ENCODE measurements at places on chromosomes 2 and 18.
A peak's percentile ranks its signal among the peaks of the same experiment; 100 is the strongest.

GRCh38 chr18:53556450-53556849 lies 668.0 kb downstream of the MBD2 start:
- DNase-seq, result no peak

GRCh38 chr2:198326431-198326830 lies 522.0 kb downstream of the PLCL1 start:
- no peak for DNase-seq

DNA sequence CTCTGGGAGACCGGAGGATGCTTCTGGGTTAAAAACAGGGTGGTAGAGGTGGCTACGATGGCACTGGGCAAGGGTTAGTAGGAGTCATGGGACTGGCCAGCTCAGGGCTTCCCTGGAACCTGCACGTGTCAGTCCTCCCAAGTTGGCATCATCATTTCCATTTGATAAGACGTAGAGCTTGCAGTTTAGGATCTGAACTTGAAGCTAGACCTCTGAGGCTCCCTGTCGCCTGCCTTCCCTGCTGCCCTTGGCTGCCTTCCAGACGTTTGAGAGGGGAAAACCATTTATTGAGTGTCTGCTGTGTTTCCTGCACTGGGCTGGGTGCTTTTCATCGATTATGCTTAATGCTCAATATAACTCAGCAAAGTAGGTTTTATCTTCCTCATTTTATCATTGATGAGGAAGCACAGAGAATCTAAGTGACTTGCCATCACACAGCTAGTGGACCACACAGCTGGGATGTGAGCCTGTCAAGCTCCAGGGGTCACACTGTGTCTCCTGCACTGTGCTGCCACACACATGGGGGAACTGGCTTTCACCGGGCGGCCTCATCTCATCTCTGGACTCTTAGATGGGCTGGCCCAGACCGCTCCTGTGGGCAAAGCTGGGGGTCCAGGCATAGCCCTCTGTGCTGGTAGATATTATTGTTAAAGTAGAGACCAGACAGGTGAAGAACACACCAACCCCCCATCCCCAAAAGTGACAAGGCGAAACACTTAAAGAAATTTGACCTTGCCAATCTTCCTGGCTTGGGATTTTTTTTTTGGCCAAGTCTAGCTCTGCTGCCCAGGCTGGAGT lies 7.8 kb downstream of the NT5DC4 start:
- DNase-seq, result no peak

DNA sequence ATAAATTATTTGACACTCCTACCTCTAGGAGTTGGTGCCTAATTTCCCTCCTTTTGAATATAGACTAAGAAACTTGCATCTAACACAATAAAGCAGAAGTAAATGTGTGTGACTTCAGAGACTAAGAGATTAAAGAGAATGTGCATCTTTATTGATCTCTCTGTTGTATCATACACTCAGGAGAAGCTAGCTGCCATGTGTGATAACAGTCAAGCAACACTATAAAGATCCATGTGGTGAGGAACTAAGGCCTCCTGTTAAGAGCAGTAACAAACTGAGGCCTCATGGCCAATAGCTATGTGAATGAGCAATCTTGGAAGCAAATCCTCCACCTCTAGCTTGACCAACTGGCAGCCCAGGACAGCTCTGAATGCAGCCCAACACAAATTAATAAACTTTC lies 3.4 kb downstream of the FANCL start:
- no peak for DNase-seq

- DNase-seq, result no peak
Measured at GRCh38 chr2:199329466-199329865, 128.3 kb downstream of the SATB2 start.

- DNase-seq, result no peak
Measured at GRCh38 chr2:227789803-227790202, 23.8 kb upstream of the CCL20 start.

GRCh38 chr2:136284226-136285119 lies 166.5 kb upstream of the CXCR4 start:
- DNase-seq, result no peak

DNA sequence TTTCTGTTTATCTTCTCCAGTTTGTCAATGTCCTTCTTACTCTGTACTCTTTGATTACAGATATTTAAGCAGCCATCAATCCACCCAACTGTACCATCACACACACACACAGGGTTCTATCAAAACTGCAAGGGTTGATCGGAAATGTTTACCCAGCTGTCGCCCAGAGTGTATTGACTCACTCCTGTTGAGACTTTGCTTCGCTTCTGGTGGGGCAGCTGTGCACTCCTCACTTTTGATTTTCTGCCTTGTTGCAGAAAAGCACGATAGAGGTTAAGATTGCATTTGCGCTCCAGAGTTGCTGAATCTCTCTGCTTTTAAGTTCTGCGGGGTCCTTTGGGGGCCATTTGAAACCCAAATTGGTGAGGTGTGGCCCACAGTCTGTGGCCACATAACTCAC lies 216.2 kb downstream of the SETBP1 start:
- no peak for DNase-seq

DNA sequence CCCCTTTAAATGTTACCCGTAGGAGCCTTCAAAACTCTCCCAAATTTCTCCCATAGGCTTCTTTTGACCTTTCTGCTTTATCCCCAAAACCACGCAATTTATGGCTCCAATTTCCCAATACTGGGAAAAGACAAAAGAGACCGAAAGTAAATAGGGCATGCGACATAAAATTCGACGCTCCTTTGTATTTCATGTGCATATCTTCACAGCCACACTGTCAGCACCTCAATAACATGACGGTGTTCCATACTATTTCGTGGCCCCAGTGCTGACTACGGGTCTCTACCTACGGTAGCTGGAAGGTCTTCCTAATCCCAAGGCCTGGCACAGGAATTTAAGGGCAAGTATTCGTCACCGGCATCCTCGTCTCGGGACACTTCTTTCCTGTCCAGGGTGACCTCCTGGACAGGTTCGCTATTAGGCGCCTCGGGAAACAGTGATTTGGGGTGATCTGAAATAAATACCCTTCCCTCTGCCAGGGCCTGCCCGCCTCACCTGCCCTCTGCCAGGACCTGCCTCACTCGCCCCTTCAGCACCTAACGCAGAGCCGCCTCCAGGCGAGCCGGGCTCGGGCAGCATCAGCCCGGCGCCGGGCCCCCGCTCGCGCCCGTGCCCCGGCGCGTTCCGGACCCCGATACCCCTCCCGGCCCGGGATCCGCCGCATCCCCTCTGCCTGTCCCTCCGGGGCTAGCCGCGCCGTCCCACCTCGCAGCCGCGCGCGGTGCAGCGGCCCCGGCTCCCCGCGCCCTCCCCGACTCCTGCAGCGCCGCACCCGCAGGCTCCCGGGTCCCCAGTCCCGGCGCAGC lies 680 bp downstream of the DTNB start:
- DNase-seq, result peak; percentile 57

- DNase-seq, result peak; percentile 16
Measured at GRCh38 chr2:127371037-127371436, 16.7 kb downstream of the MAP3K2 start.

- no peak for DNase-seq
Measured at GRCh38 chr2:6336752-6337471, 528.8 kb downstream of the CMPK2 start.

GRCh38 chr2:173990970-173991819 lies 26.0 kb upstream of the SP3 start:
- DNase-seq, result peak; percentile 82

DNA sequence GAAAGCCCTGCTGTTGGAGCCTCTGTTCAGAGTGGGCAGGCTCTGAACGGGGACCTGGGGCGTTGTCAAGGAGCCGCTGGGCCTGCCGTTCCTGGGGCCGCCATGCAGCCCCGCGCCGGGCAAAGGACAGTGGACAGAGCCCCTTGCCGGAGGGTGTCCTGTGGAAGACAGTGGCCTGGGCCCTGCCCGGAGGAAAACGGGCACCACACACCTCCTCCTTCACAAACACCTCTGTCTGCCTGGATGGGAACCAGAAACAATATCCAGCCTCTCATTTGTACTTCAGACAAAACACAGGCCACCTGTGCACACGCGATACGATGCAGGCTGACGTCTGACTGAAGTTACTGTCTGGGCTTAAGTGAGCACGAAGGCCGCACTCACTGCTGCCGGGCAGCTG lies 233.7 kb downstream of the TWIST2 start:
- no peak for DNase-seq

- DNase-seq, result no peak
Measured at GRCh38 chr18:40431071-40431985, 1523.7 kb upstream of the PIK3C3 start.

DNA sequence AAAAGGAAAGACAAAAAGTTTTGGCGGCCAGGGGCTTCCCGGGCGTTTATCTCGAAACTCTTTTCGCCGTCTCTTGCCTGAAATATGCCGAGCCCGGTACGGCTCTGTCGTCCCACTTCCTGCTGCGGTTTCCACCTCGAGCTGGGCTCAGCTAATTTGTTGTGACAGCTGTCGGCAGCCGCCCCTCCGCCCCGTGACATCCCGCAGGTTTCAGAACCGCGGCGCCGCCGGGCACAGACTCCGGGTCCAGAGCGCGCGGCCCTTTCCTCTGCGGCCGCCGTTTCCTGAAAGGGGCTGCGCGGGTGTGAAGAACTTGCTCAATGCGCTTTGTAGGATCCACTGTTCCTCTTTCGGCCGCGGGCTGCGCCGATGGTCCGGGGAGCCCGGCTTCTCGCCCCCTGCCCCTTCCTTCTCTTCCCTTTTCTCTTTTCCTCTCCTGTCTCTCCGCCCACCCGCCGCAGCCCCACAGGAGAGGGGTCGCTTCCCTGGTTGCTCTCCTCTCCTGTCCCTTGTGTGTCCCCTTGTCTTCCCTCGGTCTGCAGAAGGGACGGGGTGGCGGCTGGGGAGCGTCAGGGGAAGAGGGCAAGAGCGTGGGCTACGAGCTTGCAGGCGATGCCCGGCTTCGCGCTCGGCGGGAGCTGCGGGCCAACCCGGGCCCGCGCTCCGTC lies 648 bp downstream of the ARID5A start:
- peak; percentile 47 for DNase-seq

DNA sequence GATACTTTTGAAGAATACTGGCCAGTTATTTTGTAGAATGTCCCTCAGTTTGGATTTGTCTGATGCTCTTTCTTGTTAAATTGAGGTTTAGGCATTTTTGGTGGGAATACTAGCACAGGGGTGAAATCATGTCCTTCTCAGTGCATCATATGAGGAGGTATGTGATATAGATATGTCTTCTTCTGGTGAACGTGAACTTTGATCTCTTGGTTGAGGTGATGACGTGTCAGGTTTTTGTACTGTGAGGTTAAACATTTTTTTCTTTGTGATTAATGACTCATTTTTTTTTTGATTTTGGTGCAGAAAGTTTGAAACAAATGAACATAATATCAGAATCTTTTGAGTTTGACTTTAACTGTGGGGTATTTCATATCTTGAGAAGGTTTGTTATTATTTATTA lies 11.0 kb downstream of the ZNF407 start:
- DNase-seq, result no peak

DNA sequence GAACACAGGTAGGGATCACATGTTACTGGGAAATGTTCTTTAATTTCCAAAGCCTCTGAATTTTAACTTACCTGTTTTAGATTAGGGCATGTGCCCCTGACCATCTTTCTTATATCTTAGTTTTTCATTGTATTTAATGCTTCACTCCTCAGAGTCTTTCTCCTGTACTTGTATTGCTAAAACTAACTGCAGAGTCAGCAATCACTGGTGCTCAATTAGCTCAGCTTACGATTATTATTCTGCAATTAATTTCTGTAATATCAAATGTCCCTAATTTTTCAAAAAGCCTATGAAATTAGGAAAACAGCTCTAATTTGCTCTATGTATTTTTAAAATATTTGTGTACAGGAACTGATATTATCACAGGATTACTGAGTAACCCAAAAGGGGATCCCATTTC lies 693.2 kb upstream of the SLC8A1 start:
- no peak for DNase-seq
